ENCODE measurements at places on chromosomes 7 and 10.

- DNase-seq, result no peak
Measured at GRCh38 chr10:29826221-29826620, 191.4 kb upstream of the SVIL start.

- DNase-seq, result peak; percentile 95
Measured at GRCh38 chr7:17940302-17940883, at the start of gene SNX13. TSS of gene SNX13 (minus strand) at chr7:17940494. CDS start at chr7:17940295, 199 bp downstream.

DNA sequence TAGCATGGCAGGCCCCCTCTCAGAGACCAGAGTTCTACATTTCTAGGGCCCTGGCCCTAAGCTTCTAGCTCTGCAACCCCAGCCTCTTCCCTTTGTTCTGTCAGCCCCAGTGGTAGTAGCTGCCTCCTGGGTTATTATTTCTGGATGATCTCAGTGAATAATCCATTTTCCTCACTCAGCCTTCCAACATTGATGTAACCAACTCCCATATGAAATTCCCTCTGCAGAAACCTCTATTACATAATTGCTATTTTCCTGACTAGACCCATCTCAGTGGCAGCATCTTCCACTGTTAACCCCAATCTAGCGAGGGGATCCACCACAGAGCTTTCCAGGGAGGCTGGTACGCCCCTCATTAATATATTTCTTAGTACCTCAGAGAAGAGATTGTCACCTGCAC lies 49.8 kb downstream of the FHIP2A start:
- DNase-seq, result peak; percentile 2

- DNase-seq, result peak; percentile 66
Measured at GRCh38 chr7:29977886-29978651, 11.5 kb downstream of the SCRN1 start.

DNA sequence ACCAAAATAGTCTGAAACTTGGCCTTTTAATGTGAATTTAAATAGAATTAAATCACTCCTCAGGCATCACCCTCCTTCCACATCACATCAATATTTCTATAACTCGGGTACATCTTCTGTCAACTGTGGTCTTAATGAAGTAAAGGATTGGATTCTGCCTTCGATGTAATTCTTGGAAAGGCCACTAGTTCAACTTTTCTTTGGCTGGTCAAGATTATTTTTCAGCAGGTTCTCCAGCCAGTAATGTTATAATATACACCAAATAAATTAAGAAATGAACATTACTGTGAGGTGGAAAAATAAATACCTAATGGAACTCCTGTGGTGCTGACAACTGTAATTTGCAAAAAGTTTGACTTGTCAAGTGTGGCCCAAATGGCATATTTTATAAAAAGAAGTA lies 9.7 kb upstream of the SLC16A9 start:
- DNase-seq, result no peak

DNA sequence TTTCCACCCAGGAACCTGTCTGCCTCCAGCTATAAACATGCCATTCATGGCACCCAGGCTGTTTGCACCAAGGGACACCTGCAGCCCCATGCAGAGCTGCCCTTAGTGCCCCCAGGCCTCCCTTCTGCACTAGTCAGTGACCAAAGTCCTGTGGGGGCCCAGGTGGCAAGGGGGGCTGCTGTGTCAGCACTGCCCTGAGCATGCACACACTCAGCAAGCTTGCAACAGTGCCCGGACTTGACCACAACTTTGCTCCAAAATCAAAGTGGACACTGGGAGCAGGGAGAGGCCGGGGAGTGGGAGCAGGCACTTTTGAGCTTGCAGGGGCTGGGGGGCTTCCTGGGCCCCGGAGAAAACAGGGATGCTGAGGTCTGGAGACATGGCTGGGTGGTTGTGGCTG lies 192.9 kb upstream of the MBL2 start:
- DNase-seq, result no peak

GRCh38 chr7:28258240-28258639 lies 77.6 kb upstream of the JAZF1 start:
- DNase-seq, result no peak

DNA sequence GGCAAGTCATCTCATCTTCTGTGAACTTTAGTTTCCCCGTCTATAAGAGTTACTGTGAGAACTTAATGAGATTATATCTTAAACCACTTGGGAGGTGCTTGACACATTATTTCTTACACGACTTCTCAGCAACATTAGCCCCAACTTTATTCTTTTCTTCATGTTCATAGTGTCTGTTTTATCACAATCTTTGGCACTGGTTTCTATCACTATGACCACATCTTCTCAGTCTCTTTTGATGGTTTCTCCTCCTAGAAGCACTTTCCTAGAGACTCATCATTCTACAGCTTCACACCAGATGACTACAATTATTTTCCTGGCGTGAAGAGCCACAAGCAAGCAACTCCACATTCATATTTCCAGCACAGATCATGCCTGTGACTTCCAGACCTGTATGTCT lies 26.5 kb upstream of the BET1 start:
- DNase-seq, result peak; percentile 45

DNA sequence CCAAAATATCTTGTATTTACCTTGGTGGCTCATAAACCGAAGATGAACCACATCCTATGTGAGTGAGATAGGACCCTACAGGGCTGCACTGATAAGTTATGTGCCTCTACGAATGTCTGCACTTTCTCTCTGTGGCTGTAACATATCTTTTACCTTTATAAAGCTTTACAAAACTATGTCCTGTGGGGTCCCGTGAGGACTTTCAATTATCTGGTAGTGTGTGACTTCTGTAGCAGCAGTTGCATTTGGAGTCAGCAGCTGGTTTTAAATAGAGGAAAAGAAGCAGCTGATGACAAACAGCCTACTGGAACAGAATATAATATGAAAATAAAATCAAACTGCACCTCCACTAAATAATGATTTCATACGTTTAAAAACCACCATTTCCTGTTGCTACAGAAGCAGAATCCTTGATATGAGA lies 222.4 kb upstream of the GNAI1 start:
- no peak for DNase-seq

- DNase-seq, result no peak
Measured at GRCh38 chr7:86006909-86007308, 636.8 kb upstream of the GRM3 start.

- DNase-seq, result peak; percentile 55
Measured at GRCh38 chr7:7563813-7564212, 2.9 kb upstream of the MIOS start.

- peak; percentile 72 for DNase-seq
Measured at GRCh38 chr10:15419279-15419874, 48.3 kb upstream of the FAM171A1 start.

DNA sequence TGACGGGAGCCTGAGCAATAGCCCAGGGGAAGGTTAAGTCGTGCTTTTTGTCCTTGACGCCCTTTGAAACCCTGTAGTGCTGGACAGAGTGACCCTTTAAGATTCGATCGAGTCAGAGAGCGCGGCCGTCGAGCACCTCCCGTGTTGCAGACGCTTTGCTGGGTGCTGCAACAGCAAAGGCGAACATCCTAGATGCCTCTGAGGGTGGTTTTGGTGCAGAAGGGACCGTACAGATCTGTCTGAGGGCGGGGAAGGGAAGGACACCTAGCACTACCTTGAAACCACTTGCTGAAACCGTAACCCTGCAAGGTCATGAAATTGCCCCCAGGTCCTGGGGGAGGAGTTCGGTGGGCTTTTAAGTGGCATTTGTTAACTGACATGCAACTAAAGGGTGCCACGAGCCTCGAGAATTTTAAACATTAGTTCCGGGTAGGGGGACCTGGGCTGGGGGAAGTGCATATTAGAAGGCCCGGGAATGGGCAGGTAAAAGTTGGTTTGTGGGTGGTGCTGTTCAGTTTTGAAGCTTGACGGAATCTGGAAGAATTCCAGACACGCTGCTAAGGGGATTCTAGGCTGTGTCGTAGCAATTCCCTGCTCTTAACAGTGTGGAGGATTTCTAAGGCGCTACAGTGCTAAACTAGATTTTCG lies 786 bp downstream of the ATP5F1C start:
- peak; percentile 46 for DNase-seq

DNA sequence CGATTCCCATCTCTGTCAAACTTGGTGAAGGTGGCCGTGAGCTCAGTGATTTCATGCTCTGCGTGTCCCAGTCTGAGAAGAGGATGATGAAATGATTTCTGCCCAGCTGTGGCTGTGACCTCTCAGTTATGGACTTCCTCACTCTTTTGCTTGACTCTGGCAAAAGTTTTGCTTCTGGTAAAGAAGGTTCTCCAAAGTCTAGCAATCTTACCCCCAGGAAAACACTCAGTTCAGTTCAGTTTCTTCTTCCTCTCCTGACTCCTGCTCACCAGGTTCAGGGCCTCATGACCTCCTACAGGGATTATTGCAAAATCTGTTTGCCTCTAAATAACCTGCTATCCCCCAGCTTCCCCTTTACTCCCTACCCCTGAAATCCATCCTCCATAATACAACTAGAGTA lies 4.9 kb upstream of the BLOC1S2 start:
- no peak for DNase-seq

GRCh38 chr7:139661043-139661440 lies 116.8 kb downstream of the HIPK2 start:
- peak; percentile 43 for DNase-seq

GRCh38 chr10:114694752-114695151 lies 36.7 kb upstream of the ABLIM1 start:
- DNase-seq, result peak; percentile 34

- peak; percentile 7 for DNase-seq
Measured at GRCh38 chr7:14184292-14184864, 194.9 kb upstream of the ETV1 start.

DNA sequence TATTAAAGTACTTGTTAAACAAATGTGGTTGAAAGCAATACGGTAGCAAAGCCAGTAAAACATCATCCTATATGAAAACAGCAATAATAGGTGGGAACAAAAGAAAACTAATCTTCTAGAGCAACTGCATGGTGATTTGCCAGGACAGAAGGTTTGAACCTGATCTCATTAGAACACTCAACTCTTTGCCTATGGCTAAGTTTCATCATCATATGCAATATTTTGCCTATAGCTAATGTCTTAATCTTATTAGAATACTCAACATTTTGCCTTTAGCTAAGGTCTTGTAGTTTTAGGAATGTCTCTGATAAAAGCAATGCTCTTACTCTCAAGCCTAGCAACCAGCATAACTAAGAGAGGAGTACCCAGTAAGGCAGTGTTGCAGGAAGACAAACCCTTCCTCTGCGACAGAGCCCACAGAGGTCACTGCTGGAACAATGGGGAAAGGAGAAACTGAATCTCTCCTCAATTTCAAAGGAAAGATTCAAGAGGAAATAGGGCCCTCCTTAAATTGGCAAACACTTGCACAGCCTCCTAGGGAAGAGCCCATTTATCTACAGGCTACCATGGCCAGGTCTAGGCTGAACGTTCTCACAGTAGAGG lies 38.3 kb downstream of the CADPS2 start:
- DNase-seq, result no peak

DNA sequence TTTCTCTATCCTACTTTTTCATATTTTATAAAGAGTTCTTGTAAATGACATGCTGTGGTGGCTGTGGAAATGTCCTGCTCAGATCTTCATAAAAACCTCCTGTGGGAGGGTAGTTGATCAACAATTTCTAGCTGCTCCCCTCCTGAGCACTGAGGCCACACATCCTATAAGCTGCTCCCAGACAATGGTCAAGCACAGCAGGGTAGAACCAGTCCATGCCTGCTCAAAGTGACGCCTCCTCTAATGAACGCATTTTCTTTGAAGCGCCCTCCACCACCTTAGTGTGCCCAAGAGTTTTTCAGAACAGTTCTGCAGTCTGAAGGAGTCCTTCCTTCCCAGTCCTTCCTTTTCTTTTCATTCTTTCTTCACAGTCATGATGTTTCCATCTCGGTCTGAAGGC lies 298.6 kb upstream of the CACNA2D1 start:
- no peak for DNase-seq

DNA sequence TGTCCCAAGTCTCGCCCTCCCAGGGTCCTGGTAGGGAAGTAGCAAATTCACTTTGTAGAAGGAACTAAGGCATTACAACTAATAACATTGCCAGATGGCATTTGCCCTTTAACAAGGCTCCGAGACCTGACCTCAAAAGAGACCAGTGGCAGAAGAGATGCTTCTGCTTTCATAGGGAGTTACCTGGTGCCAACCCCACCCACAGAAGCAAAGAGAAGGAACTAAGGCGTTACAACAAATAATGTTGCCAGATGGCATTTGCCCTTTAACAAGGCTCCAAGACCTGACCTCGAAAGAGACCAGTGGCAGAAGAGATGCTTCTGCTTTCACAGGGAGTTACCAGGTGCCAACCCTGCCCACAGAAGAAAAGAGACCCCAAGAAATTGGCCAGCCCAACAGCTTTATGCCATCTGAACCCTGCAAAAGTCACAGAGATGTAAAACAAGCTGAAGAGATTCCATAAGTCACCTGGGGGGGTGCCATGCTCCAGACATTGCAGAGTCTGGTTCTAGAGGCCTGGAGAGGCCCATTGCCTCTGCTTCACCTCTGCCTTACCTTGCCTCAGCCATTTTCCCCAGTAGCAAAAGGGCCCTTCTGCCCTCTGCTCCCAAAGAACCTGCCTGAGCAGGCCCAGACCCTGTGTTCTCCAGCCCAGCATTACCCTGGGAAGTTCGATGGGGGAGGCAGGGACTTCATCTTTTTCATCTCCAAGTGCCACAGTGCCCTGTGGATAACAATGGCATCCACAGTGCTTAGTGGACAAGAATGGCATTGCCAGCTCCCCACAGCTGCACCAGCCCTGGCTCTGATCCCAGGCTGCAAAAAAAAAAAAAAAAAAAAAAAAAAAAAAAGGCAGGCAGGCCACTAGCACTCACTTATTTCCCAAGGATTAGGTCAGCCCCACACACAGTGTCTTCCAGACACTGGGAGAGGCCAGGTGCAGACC lies 179.5 kb upstream of the PLXNA4 start:
- peak; percentile 37 for DNase-seq

GRCh38 chr7:43872406-43873110 lies 3.2 kb upstream of the MRPS24 start:
- peak; percentile 11 for DNase-seq

DNA sequence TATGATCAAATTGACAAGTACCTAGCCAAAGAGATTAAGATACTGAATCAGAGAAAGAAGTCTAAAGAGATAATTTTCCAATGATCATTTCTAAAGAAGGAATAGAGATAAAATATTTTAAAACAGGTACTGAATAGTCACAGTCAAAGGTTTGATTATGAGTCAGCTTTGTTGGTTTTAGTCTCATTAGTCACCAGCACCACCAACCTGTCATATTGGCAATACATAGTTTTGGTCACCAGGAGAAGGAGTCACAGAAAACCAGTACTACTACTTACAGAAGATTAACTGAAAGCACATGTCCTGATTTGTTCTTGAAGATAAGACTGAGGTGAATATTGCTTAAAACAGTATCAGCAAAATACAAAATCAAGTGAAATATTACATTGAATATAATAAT lies 34.6 kb downstream of the ZEB1 start:
- peak; percentile 4 for DNase-seq

- no peak for DNase-seq
Measured at GRCh38 chr10:98636921-98637329, 190.2 kb upstream of the HPS1 start.
